Inflammatory macrophage (primary cell): ENCODE measurements at places on chromosomes 6 and 20.

GRCh38 chr20:58930496-58930895 lies 50.6 kb upstream of the NELFCD start:
- no peak for DNase-seq

GRCh38 chr6:165854061-165854862 lies 191.2 kb upstream of the PDE10A start:
- no peak for DNase-seq

- DNase-seq = no peak
These were observed 147.2 kb downstream of the RPS12 start for GRCh38 chr6:132961610-132962009.

- DNase-seq = no peak
These were observed 17.8 kb upstream of the SCAF8 start for GRCh38 chr6:154715446-154715845.

DNA sequence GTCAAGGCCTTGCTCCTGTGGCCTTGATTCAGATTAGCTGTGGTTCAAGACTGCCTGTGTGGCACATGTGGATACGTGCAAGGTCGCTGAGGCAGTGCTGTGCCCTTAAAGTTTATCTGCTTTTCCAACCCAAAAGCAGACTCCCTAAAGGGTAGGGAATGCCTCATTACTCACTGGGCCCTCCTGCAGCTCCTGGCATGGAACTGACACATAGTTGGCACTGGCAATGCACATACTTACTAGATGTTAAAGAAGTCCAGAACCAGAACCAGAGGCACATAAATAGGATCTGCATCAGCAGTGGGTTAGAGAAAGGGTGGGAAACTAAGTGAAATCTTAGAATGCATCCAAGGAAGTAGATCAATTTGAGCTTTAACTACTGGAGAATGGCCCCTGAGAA lies 90.6 kb upstream of the MLN start:
- no peak for DNase-seq

GRCh38 chr6:162026031-162026430 lies 701.5 kb downstream of the PRKN start:
- no peak for DNase-seq
